ENCODE measurements at places on chromosomes 2 and 18.

DNA sequence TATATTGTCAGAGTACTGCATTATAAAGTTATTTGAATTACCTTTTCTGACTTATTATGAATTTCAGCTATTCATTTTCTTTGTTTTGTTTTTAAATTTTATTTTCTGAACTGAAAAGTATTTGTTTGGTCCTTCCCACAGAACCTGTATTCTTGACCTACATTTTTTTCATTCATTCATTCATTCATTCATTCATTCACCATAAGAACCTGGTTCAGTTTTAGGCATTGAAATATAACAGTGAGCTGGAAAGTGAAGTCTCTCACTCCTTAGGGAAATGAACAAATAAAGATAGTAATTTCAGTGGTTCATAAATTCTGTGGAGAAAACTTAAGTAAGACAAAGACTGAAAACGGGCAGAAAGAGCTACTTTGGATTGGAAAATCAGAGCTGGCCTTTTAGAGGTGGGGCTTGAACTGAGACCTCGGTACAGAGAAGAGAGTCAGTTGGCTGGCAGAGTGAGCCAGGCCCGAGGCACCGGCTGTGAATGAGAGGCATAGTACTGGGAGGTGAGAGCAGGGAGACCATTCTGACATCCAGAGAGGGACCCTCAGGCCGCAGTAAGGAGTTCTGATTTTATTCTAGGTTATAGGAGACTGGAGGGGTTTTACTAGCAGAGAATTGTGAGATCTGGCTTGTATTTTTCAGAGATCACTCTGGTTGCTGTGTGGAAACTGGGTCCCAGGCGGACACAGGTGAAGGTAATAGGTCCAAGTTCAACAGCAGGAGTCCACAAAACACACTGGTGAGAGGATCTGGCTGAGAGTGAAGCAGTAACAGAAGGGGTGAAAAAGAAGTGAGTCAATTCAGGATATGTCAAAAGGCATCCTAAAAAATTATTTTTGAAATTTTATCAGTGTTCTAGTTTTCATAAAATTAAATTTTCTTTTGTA, 75.8 kb upstream of the FN1 start:
- no peak for DNase-seq

- DNase-seq: no peak
Observed at GRCh38 chr2:53694096-53694771, 73.4 kb upstream of the CHAC2 start.

DNA sequence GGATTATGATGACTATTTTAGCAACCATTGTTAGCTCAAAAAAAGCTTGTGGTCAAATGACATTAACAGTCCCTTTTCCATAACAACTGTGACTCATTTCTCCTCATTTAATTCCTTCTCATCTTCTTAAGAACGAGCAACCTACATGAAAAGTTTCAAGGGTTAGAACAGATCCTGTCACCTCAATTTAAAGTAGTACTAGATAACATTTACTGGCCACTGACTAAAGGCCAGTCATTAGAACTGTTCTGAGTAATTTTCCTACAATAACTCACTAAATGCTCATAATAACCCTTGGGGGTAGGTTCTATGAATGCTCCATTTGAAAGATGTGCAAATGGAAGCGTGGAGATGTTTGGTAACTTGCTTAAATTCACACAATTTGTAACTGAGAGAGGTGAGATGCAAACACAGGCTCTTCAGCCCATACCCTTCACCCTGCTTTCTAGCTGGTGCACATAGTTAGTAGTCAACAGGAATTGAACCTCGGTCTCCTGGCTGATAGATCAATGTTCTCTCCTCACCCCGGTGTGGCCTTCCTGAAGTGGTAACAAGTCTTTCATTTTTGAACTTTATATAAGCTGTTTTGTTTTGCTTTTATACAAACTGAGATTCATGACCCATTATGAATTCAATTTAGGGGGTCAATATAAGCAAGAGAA, 212.5 kb downstream of the SETBP1 start:
- DNase-seq: no peak

DNA sequence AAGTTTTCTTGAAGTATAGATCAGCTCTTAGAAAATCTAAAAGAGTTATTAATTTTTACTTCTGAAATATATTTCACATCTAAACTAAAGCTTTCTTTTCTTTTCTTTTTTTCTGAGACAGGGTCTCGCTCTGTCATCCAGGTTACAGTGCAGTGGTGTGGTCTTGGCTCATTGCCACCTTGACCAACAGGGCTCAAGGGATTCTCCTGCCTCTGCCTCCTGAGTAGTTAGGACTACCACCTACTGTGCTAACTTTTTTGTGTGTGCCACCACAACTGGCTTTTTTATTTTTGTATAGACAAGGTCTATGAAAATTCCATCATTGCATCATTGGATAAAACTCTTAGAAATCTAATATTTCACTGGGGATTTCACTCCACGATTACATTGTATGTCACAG, 10.0 kb upstream of the ALPG start:
- DNase-seq: no peak
